ENCODE measurements at places on chromosomes 5 and 9.

DNA sequence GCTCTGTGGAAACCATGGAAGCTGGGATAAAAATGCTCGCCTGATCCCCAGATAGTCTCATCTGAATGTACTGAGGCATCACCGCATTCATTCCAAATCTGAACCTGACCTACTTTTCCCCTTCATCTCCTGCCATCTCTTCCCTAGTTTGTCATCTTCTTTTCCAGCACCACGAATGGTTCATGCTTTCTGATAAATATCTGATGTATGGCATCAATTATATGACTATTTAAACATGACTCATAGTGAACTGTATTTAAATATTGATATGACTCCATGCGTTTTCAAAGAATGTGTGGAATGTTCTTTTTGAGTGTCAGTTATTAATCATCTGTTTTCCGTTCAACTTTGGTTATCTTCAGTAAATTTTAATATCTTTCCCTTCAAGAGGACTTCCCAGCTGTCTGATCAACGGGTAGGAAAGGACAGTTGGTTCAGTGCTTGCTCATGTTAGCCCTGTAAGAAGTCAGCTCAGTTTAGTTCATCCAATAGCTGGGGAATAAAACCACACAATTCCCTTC is 21.1 kb downstream of the BASP1 start:
- no peak for DNase-seq

DNA sequence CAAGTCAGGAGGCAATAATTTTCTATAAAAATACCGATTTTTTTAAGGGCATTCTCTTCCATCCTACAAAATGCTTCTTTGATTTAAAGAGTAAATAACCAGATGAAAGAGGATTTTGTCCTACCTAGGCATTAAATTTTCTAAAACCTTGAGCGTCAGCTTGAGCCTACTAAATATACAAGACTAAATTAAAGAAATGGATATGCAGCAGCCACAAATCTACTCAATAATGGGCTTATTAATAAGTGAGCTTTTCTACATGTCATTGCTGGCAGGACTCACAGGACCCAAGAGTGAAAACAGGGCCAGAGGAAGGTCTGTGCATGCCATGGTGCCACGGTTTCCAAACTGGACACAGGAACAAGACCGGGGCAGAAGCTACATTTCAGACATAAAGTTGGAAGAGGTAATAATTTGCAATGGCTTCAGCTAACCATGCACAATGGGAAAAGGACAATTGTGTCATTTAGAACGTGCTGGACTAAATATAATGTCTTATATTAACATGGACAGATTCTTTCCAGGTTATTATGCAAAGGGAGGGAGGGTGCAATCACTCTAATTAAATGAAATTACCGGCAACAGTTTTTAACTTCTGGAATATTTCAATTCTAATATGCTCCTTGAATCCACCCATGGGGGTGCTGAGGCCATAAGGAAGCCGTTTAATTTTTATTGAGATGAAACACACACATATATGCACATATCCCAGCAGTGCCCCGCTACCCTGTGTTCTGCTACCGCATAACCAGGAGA is 5.2 kb downstream of the WHRN start:
- no peak for DNase-seq

DNA sequence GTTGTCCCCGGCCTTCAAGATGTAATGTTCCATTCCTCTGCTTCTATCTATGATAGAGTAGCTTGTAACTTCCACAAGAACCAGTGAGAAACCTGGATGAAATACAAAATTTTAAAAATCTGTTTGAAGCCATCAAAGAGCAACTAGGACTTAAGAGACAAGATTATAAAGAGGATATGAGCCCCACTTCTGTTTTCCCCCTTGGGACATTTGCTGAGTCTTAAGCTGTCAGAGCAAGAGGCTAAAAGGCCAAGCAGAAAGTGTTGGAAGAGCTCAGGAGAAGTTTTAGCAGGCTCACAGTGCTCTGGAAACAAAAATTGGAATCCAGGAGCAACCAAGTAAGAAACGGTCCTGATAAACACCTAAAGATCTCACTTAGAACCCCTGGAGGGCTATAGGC is 76.1 kb downstream of the ADRB2 start:
- DNase-seq: no peak

DNA sequence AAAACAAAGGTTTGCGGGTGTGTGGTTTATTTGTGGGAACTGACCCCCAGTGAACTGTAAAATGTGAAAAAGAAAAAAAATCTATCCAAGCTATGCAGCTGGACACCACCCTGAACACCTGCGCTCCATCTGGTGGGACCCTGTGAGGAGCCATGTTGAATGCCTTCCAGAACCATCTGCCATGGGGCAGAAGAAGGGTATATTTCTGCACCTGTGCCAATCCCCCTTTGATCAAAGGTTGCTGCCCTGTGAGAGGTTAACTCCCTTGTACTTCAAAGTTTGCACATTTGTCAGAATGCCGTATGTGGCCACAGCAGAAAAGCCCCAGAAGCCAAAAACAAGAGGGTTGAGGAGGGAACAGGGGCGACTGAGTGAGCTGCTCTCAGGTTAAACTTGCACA is 148.5 kb upstream of the ALDH1B1 start:
- no peak for DNase-seq

GRCh38 chr9:112010537-112010936 is 113.9 kb downstream of the UGCG start:
- peak; percentile 21 for DNase-seq

DNA sequence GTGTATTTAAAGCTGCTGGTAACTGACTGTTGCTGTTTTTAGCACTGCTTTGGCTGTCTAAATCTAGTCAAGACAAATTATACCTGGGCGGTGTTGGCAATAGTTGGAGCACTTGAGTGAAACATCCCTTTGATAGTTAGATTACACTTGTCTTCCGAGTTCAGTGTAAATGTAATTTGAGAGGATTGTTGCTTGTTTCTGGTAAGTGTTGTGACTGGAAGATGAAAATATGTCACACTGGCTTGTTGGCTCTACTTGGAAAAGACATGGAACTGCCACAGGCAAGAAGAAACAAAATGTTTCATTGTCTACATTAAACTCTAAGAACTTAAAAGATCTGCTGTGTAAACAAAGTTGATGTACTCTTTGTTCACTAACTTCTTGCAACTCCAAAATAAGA is 49.2 kb upstream of the PTPRD start:
- DNase-seq: no peak

DNA sequence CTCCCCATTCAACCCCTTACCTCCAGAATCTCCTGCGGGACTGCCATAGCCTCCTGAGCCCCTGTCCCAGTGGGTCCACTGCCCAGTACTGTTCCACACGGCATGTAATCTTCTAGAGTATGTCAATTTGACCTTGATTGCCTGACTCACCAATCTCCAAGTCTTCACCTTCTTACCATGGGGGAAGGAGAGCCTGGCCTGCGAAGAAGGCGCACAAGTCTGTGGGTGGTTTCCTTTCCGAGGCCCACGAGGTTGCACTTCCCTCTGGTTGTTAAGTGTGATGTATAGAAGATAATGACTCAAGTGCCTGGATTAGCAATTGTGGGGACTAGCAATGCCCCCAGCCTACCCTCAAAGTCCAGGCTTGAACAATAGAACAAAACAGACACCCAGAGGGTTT is 8.1 kb upstream of the TENT4A start:
- DNase-seq: no peak

GRCh38 chr5:159819591-159820411 is 96.5 kb upstream of the ADRA1B start:
- DNase-seq: no peak

- DNase-seq: peak; percentile 83
Measured at GRCh38 chr5:179668391-179668790, 12.4 kb downstream of the CBY3 start.

- DNase-seq: peak; percentile 40
Measured at GRCh38 chr9:73565833-73566465, 414.3 kb downstream of the ANXA1 start.

DNA sequence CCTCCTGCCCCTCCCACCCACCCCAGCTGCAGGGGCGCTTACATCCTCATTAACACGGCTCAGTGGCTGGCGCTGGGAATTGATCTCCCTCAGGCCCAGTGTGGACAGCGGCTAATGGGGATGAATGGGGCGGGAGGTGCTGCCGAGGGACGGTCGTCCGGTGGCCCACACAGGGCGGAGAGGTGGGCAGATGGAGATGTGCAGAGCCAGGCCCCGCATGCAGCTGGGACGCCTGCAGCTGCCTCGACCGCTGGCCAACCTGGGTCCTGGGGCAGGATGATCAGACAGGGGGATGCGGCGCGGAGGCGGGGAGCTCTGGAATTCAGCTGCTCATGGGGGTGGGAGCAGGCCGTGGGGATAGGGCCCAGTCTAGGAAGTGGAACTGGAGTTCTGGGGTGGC is 17.6 kb downstream of the TSPAN17 start:
- no peak for DNase-seq

DNA sequence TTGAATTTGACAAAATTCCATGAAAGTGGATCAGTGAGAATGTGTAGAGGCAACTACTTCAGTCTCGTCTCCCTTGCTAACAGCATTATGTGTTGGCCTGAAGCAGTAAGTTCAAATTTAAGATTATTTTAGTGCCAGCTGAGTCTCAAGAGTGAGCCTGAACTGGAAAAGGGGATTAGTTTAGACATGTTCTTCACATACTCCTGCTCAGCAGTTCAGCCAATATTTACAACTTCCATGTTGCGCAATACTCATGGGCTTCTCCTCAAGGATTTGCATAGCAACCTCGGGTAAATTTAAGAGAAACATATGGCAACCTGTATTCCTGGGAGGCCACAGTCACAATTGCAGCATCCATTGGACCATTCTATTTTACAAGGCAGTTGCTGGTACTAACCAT is 553.8 kb downstream of the PTPRD start:
- no peak for DNase-seq

DNA sequence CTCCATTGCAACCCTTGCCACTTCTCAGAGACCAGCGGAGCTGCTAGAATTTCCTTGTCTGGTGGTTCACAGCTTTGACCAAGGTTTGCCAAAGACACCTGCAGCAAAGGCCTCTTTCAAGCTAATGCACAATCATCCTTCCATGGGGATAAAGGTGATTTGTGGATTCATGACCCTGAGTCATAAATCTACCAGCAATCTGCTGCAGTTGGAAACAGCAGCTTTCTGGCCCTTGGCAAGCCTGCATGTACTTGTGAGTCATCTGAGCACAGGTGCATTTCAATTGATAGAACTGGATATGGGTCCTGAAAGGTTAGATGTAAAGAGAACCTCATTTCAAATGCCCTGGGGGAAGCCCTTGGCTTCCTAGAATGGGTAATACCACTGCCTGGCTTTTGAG is 21.6 kb upstream of the TCF7 start:
- DNase-seq: no peak

- DNase-seq: no peak
Measured at GRCh38 chr9:120526534-120526933, 53.4 kb downstream of the CDK5RAP2 start.

DNA sequence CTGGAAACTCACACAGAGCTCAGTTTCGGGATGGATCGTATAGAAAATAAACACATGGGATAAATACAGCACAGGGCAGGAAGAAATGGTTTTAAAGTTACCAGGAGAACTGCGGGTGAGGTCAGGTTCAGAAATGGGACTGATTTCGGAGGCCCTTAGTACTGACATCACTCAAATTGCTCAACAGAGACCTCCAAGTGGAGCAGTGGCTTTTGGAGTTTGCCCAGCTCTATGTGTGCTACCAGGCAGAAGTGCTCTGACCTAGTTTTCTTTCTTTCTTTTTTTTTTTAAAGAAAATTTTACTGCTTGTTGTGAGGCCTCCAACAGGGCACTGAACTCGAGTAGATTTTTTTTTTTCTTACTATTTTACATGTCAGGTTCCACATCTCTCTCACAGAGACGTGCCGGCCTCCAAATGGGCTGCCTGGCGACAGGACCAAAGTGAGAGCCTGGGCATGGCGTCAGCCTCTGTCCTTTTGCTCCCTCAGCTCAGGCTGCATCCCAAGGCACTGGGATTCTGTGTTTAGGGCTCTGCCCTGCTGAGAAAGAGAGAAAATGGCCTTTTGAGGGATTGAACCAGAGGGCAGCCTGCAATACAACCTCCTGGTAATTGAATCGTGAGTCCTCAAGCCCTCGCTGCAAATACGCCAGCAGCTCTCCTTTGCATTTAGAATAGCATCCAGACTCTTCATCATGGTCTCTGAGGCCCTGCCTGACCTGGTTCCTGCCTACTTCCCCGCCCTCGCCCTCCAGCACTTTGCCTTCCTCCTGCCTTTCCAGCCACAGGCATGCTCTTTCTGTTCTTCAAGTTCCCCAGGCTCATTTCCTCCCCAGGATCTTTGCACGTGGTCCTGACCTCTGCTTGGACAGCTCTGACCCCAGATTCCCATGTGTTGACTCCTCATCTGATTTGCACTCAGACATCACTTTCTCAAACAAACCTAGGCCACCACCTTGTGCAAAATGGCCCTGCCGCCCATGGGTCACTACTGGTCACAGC is 173.5 kb downstream of the FGF1 start:
- no peak for DNase-seq

GRCh38 chr9:129456549-129457324 is 164.2 kb downstream of the C9orf50 start:
- no peak for DNase-seq

DNA sequence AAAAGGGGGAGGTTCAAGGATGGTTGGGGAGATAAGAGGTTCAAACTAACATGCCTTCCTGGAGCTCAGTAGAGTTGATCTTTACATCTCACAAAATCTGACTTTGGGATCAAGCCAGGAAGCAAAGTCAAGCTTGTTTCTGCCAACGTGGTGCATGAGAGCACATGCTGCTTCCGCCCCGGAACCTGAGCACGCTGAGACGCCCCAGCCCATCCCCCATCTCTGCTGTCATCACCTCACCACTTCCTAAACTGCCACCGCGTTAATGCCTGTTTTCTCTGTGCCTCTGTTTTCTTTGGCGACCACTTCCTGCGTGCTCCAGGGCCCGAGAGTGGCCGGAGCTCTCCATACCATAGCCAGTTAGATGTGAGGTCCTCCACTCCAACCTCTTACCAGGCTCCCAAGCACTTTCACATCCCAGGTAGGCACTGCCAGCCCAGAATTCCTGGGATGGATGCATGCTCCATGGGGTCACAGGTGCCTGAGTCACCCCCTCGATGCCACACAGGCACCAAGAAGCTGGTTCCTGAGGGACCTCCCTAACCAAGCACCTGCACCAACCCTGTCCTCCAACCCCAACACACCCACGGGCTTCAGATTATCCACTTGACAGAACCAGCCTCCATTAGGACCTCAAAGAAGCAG is 31.2 kb upstream of the AFAP1L1 start:
- no peak for DNase-seq

DNA sequence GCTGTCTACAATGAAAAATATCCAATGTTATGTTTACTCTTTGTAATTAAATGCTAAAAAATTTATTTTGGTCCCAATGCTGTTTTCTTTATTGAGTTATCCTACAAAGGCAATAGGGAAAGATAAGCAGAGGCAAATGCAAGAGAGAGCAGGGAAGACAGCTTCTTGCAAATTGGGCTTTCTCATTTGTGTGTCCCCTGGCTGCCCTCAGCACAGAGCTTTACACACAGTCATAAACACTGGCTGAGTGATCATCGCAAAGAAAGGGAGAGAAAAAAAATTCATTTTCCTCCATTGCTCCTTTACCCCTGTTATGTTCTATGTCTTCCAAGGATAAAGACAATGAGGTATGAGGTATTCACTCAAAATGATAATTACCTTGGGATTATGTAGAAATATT is 2.3 kb upstream of the TSSK1B start:
- no peak for DNase-seq
